ENCODE measurements at places on chromosomes 2 and 18. TPM values are rescaled to one million over a fixed set of nuclear protein-coding genes. Genes with fewer than 3 reads are reported as not detected.

The CCDC68 gene
- total RNA-seq, result 0.23 TPM

The VIL1 gene
- 3.0 TPM for total RNA-seq

The ATP8B1 gene
- total RNA-seq, result 5.6 TPM

The FKBP7 gene
- total RNA-seq, result 3.2 TPM

DNA sequence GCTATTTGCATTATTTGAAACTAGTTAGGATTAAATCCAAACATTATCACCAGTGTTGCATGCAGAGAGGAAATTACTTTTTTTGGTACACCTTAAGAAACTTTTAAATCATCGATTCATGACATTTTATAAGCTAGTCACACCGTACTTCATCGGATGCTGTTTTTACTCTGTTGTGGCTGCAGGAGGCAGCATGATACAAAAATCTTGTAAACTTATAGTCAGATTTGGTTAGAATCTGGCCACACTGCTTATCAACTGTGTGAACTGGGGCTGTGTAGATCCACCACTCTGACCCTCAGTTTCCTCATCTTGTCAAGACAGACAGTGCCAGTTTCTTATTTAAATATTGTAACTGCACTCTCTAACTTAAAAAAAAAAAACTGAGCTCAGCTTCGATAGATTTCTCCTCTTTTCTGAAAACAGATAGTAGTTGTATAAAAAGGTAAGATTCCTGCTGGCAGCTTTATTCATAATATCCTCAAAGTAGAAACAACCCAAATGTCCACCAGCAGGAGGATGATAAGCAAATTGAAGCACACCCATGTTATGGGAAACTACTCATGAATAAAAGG lies 77.8 kb downstream of the RAPGEF4 start:
- no peak overlapping the region for H3K4me3 ChIP-seq
- H3K27me3 ChIP-seq, result no peaks in the 10 kb centered on the region
- H3K4me1 ChIP-seq, result no peaks in the 10 kb centered on the region
- H3K36me3 ChIP-seq, result no peaks in the 10 kb centered on the region

GRCh38 chr2:219798430-219798829 lies 171.0 kb downstream of the SLC4A3 start:
- H3K27me3 ChIP-seq, result peaks cover 4% of the 10 kb centered on the region
- H3K36me3 ChIP-seq, result no peaks in the 10 kb centered on the region
- DNase-seq, result no peak
- H3K27ac ChIP-seq, result no peak overlapping the region
- no peak overlapping the region for H3K4me3 ChIP-seq
- peaks cover 5% of the 10 kb centered on the region for H3K4me1 ChIP-seq

GRCh38 chr2:223055836-223056235 lies 3.8 kb downstream of the KCNE4 start:
- no peak overlapping the region for H3K27ac ChIP-seq
- no peak for DNase-seq
- peaks cover 9% of the 10 kb centered on the region for H3K27me3 ChIP-seq
- no peak overlapping the region for H3K4me3 ChIP-seq

GRCh38 chr18:37199741-37200140 lies 365.9 kb downstream of the CELF4 start:
- H3K27ac ChIP-seq, result no peak overlapping the region
- peaks cover 7% of the 10 kb centered on the region for H3K27me3 ChIP-seq
- no peaks in the 10 kb centered on the region for H3K4me1 ChIP-seq
- H3K36me3 ChIP-seq, result peaks cover 3% of the 10 kb centered on the region

- H3K4me3 ChIP-seq, result no peak overlapping the region
- peaks cover 8% of the 10 kb centered on the region for H3K27me3 ChIP-seq
- no peak for DNase-seq
- H3K36me3 ChIP-seq, result peaks cover 10% of the 10 kb centered on the region
- H3K4me1 ChIP-seq, result peaks cover 8% of the 10 kb centered on the region
Observed at GRCh38 chr18:74571895-74572680, 25.6 kb upstream of the ZNF407 start.

GRCh38 chr2:20207051-20207450 lies 17.9 kb downstream of the SDC1 start:
- H3K27me3 ChIP-seq, result no peaks in the 10 kb centered on the region
- peaks cover 7% of the 10 kb centered on the region for H3K4me1 ChIP-seq
- no peak for DNase-seq

DNA sequence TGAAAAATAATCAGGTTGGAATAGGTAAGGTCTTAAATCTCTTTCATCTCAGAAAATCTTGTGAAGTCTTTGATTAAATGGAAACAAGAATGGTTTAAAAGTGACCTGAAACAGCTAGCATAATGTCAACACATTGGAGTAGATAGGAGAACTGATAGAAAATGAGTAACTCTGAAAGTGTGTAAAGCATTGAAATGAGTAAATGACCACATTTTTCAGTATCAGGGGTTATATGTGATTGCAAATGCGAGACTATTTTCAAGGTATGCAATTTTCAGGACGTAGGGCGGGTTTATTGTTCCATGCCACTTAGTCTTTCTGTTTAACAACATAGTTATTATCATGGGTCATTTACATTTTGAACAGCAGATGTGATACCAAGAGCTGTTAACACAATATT lies 1383.2 kb downstream of the LRP1B start:
- DNase-seq, result no peak
- H3K27me3 ChIP-seq, result no peaks in the 10 kb centered on the region
- H3K4me3 ChIP-seq, result no peak overlapping the region
- H3K27ac ChIP-seq, result no peak overlapping the region
- H3K4me1 ChIP-seq, result peaks cover 11% of the 10 kb centered on the region
- no peaks in the 10 kb centered on the region for H3K36me3 ChIP-seq
